ENCODE measurements at places on chromosomes 4 and X. TPM values are rescaled to one million over a fixed set of nuclear protein-coding genes. Genes with fewer than 3 reads are reported as not detected.

CLNK gene
- total RNA-seq: not detected

ASB12 gene
- total RNA-seq: not detected

ANXA10 gene
- not detected for total RNA-seq

CABS1 gene
- not detected for total RNA-seq

SPANXC gene
- not detected for total RNA-seq

BRS3 gene
- total RNA-seq: not detected

DMRTC1 gene
- total RNA-seq: not detected

CFAP299 gene
- not detected for total RNA-seq

P2RY4 gene
- total RNA-seq: 0.20 TPM

SRPX gene
- not detected for total RNA-seq

GAGE13 gene
- total RNA-seq: not detected

SPATA18 gene
- 0.09 TPM for total RNA-seq

GPR119 gene
- not detected for total RNA-seq

UTP14A gene
- 31.3 TPM for total RNA-seq

MAGEA3 gene
- not detected for total RNA-seq

CNKSR2 gene
- total RNA-seq: 10.7 TPM

HERC5 gene
- total RNA-seq: 19.2 TPM

SPP1 gene
- total RNA-seq: 5.4 TPM

IRS4 gene
- total RNA-seq: not detected

SMIM10L2A gene
- total RNA-seq: 0.48 TPM

NBDY gene
- 39.9 TPM for total RNA-seq

RFC1 gene
- 64.9 TPM for total RNA-seq

CSAG1 gene
- not detected for total RNA-seq

ARHGAP36 gene
- total RNA-seq: not detected

UBE2A gene
- 67.8 TPM for total RNA-seq

FATE1 gene
- not detected for total RNA-seq

PAGE2B gene
- not detected for total RNA-seq

CCDC160 gene
- not detected for total RNA-seq

HOPX gene
- 36.9 TPM for total RNA-seq

FBXW7 gene
- 48.5 TPM for total RNA-seq

EGF gene
- not detected for total RNA-seq

CCNQ gene
- 28.5 TPM for total RNA-seq

REPS2 gene
- total RNA-seq: 0.36 TPM

RNF4 gene
- total RNA-seq: 112 TPM

HSFX3 gene
- not detected for total RNA-seq

CFAP97 gene
- 31.6 TPM for total RNA-seq

F8A3 gene
- total RNA-seq: 25.3 TPM

CDX4 gene
- not detected for total RNA-seq

ARX gene
- total RNA-seq: not detected

USP17L29 gene
- not detected for total RNA-seq

VCX2 gene
- not detected for total RNA-seq

L1CAM gene
- total RNA-seq: 6.3 TPM

LUZP4 gene
- not detected for total RNA-seq

XPNPEP2 gene
- 0.48 TPM for total RNA-seq

PAGE4 gene
- total RNA-seq: not detected

JADE1 gene
- total RNA-seq: 41.0 TPM
